ENCODE measurements at places on chromosomes 1 and 21. TPM values are rescaled to one million over a fixed set of nuclear protein-coding genes. Genes with fewer than 3 reads are reported as not detected.

The KRTAP10-9 gene
- total RNA-seq, result not detected

The CD101 gene
- total RNA-seq, result 0.44 TPM

DNA sequence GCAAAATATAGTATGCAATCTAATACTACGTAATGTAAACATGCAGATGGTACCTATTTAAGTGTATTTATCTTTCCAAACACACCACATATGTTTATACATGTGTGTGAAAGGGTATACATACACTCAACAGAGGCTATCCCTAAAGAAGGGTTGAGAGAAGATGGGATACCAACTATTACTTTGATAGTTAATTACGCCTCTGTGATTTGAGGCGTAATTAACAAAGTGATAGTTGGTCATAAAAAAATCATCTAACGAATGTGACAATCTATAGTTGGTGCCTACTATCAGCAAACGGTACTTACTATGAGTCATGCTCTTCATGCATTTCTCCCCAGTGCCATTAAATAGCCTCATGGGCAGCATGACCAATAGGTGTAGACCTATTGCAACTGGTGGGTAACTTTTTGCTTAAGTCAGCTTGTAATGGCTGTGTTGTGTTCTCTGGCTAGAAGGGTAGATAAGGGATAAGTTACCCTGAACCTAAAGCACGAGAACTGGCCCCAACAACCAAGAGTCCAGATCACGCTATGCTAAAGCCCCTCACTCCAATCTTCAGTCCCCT lies 15.3 kb downstream of the RCAN1 start:
- DNase-seq, result no peak

DNA sequence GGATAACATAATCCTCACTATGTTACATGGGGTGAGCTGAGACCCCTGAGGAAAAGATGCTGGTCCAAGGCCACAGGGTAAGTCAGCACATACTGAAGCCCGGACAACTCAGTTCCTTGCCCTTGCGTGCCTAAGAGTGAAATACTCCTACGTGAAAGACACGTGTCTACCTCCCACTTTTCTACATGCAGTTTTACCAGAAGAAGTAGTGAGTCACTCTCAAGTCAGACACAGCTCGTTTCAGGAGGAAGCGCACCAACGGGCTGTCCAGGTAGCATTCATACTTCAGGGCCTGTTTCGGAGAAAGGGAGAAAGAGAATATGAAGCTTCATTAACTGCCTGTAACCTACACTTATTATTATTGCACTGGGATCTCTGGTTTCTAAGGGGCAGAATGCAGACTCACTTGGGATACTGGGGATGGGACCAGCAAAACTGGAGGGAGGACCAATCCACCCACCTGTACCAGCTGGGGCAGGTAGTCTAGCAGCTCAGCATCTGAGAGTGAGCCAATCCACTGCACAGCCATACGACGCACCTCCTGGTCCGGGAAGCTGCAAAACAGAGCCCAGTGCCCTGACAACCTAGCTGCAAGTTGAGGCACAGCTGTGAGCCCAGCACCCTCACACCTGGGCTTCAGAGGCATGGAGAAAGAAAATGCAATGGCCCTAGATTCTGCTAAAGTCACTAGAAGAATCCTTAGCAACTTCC lies 32.4 kb upstream of the PPP1R15B start:
- peak; percentile 89 for DNase-seq

- DNase-seq, result no peak
Measured at GRCh38 chr1:1627829-1628753, 3.9 kb upstream of the MMP23B start.

GRCh38 chr1:205943245-205943644 lies at the start of gene SLC26A9:
SLC26A9 (minus strand) TSS chr1:205943456; CDS start chr1:205935820, 7,636 bp downstream.
- DNase-seq, result no peak

GRCh38 chr1:119960501-119960900 lies 64.2 kb upstream of the ADAM30 start:
- DNase-seq, result no peak

The SYT14 gene
- 7.1 TPM for total RNA-seq

The HIVEP3 gene
- 0.71 TPM for total RNA-seq

The RAB4A gene
- 27.1 TPM for total RNA-seq

The CSMD2 gene
- 1.9 TPM for total RNA-seq

Measured in foreskin keratinocyte (primary cell).